ENCODE measurements at places on chromosomes 2 and 18.

DNA sequence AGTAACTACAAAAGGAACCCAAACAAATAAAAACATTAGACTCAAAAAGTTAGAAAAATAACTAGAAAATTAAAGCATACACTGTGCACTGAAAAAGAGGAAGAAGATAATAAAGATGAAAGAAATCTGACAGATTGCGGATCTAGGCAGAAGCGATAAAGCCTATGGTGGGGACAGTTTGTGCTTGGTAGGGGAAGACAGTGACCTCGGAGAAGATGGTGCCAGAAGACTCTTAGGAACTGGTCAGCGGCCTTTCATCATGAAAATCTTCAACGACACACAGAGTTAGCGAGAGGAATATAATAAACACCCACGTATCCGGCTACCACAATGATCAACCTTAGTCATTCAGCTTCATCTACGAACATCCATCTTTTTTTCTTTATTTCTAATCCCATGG, 180.5 kb downstream of the HDAC4 start:
- no peak for DNase-seq

DNA sequence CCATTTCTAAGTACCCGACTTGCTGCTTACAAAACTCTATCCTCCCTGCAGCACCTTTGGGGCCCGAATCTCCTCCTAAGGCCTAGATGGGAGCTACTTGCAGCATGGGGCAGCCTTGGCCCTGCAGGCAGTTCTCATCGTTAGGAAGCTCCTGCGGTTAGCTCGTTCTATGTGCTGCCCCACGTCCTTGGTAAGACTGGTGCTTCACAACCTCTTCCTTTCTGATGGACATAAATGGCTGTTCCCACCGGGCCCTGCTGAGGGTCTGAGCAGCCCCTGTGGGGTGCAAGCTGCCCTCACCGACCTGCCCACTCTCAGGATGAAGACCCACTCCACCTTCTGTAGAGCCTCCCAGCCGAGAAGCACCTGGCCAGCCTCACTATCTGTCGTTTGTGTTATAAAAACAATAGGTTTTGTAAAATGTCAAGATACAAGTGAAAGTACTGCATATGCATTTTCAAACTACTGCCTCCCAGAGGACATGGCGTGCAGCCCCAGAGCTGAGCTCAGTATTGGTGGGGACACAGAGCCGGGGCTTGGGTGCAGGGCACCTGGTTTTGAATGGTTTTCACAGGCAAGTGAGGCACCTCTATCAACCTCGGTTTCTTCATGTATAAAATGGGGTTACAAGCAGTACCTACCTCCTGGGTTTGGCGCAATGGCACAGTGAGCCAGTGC, 19.4 kb downstream of the OTOF start:
- no peak for DNase-seq

DNA sequence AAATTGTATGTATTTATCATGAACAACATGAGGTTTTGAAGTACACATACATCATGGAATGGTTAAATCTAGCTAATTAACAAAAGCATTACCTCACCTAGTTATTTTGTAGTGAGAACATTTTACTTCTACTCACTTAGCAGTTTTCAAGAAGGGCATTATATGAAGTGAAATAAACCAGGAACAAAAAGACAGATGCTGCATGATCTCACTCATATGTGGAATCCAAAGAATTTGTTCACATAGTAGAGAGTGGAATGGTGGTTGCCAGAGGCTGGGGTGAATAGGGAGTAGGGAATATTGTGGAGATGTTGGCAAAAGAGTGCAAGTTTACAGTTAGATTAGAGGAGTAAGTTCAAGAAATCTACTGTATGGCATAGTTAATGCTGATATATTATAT, 292.0 kb downstream of the ASXL3 start:
- no peak for DNase-seq

GRCh38 chr2:197255543-197255942, 55.0 kb downstream of the ANKRD44 start:
- DNase-seq, result peak; percentile 26

GRCh38 chr2:118242216-118242615, 153.9 kb downstream of the INSIG2 start:
- no peak for DNase-seq

GRCh38 chr18:63025251-63026090, 294.1 kb downstream of the BCL2 start:
- DNase-seq, result no peak

DNA sequence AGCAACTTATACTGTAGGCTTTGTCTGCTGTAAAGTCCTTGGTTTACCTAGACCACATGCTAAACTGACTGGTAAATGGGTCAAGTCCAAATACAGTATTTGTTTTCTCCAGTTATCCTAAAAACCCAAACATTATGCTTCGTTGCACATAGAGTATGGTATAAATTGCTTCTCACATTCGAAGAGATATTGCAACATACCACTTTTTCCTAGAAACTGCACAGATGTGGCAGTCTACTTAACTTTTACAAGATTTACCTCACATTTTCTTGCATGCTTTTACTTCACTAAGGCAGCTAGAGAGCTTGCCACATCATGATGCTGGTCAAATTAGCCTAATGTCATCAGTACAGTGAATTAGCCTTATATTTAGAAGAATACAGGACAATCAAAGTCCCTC, 66.0 kb upstream of the SCN7A start:
- no peak for DNase-seq

DNA sequence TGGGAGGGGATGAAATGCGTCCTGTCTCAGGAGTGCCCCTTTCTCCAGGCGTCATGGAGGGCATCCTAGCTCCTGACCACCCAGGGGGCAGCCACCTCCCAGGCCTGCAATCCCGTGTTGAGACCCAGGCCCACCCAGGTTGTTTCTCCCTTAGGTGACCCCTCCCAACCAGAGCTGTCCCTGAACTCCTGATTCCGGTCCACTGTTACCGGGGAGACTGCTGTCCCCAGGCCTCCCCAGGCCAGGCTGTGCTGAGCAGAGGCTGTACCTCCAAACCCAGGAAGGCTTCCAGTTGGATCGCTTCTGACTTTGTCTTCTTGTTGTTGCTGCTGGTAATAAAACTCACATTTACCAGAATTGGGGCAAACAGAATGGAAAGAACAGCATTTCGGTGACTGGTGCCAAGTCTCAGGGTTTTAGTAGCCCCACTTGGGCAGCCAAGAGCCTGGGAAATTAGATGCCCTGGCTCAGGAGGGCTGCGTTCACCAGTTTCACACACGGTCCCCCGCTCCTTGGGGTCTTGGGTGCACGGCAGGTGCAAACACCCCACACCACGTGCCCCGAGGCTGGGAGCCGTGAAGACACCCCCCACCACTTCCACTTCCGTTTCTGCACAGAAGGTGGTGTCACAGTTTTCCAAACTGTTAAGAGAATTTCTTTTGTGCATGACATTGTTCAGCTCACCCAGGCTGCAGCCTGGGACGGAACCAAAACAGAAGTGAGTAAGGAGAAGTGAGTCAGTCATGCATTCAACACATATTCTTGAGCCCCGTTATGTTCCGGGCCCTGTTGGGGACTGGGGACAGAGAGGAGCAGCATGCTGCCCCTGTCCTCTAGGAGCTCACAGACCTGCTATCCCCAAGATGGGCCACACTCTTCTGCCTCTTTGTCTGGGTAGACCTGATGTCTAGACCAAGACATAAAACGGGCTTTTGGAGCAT, 29.4 kb downstream of the ITM2C start:
- DNase-seq, result no peak

GRCh38 chr2:133515271-133515670, 53.0 kb downstream of the NCKAP5 start:
- DNase-seq, result no peak

GRCh38 chr18:48887905-48888772, 62.6 kb downstream of the SMAD7 start:
- DNase-seq, result no peak

DNA sequence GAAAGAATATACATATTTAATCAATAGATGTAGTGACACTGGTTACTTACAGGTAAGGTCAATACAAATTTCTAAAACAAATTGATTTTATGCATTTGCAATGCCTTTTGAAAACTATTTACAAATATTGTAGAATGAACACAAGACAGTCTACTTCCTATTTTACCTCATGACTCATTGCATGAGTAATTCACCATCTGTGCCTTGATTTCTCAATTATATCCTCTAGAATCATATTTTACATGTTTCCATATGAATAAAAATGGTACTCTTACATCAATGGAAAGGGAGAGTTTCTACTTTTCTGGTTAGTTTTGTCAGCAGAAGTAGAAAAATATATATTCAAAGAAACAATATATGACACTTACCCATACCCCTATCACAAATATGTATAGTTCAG, 203.8 kb upstream of the CDH7 start:
- no peak for DNase-seq

- DNase-seq, result no peak
These were observed 206.5 kb downstream of the SOX11 start for GRCh38 chr2:5898667-5899066.

DNA sequence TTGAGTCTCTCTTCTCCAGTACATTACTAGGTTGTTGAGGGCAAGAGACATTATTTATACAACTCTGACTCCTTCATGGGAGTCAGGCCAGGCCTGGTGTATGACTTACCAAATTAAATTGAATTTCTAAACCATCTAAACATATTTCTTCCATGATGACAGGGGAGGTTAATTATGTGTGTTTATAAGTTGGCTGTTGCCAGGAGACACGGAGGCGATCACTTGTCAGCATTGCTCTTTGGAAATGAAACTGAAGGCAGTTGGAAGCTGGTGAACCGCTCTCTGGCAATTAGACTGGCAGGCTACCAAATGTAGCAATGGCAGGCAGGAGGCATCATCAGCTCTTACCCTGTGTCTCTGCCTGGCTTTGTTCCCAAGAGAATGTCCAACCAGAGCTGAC, 241.4 kb downstream of the KCNS3 start:
- no peak for DNase-seq

DNA sequence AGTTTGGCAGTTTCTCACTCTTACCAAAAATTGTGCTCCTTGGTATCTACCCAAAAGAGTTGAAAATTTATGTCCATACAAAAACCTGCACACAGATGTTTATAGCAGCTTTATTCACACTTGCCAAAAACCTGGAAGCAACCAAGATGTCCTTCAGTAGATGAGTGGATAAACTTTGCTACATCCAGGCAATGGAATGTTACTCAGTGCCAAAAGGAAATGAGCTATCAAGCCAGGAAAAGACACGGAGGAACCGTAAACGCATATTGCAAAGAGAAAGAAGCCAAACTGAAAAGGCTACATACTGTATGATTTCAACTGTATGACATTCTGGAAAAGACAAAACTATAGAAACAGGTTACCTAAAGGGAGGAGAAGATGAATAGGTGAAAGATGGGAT, 36.1 kb downstream of the TMEM163 start:
- no peak for DNase-seq

DNA sequence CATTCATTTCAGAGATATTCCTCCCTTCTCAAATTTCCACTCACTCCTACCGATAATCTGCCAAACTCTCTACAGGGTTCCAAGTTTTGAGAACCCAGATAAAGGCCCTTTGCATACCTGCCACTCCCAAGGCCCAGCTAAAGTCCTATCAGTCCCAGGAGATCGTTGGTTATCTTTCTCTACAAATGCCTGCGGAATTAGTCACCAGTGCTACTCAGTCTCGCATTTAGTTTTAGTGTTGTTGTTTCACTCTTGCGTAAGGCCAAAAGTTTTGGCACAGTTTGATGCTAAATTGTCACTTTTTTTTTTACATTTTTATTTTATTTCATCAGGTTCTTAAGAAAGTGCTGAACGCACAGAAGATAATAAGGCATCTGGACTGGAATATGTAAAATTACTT, 29.2 kb upstream of the SETBP1 start:
- no peak for DNase-seq

DNA sequence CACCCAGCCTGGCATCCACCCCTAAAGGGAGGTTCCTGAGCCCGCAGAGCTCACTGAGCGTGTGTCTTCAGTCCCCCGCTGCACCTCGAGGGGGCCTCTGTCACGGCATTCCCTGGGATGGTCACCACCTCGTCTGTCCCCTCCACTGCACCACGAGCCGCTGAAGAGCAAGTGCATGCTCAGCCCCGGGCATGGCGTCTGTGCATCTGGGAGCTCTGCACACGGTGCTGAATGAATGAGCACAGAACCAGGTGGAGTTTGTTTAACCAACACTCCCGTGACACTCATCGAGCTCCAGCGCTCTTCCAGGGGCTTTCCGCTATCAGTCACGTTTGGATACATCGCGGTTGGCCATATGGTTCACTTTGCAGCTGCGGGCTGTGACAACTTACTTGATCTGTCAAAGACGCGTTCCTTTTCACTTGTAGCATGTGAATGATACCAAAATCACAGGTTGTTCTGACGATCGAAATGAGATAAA, 9.2 kb downstream of the ALLC start:
- no peak for DNase-seq

DNA sequence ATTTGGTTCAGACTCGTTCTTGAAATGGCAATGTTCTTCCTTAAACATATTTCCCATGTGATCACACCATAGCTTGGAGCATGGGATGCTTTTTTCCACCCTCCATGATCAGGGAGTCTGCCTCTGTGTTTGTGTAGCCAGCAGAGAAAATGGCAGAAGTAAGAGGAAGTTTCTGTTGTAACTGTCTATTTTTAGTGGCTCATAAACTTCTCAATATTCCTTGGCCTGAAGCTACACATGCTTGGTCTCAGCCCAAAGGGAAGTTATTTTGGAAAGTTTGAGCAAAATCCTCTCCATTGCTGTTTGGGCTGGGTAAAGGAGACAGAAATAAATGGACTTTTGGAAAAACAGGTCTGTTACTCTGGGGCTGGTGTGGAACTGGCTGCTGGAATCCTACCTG, 33.4 kb upstream of the ITGA6 start:
- no peak for DNase-seq

DNA sequence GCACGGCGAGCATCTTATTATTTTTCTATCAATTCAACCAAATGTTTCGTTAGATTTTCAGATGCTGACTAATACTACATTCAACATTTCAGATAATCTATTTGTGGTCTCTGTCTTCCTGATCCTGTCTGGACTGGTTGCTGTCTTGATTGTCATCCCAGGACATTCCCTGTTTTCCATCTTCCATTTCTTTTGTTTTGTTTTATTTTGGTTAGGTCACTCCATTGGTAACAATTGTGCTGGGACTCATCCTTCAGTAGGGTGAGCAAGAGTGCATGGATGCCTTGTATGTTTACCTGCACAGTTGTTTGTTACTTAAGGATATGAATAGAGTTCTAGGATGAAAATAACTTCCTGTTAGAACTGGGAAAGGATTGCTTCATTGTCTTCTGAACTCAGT, 55.9 kb upstream of the ACYP2 start:
- DNase-seq, result no peak

DNA sequence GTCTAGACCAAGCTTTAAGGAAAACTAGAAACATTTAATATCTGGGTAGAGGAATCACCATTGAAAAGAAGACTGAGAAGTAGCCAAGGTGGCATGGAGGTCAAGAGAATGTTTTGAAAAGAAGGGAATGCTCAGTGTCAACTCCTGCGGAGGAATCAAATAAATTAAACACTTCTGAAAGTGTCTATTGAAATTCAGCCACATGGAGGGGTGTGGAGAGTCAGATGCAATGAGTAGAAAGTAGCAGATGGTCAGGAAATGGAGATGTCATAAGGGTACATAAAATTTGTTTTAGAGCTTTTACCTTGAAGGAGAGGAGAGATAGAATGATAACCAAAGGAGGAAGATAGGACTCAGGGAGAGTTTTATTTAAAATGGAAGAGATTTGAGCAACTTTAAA, 35.1 kb downstream of the NLRC4 start:
- no peak for DNase-seq
